ENCODE measurements at places on chromosomes 2 and 18.

GRCh38 chr2:127790694-127791529 lies 20.1 kb downstream of the WDR33 start:
- DNase-seq = no peak

DNA sequence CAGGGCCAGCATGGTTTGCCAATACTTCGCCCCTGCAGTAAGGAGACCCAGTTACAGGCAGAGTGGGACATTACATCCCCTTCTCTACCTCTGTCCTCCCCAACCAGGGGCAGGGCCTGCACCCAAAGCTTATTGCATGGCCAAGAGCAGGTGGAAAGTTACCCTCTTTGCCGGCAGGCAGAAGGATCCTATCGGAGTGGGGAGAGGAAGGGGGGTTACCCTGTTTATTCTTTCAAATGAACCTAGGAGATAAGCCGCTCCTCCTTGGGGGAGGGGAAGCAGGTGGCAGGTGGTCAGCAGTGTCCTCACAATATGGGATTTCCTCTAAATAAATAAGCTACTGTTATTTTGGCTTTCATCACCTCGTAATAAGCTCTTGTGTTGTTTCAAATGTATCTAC lies 53.9 kb downstream of the SPATS2L start:
- no peak for DNase-seq

- no peak for DNase-seq
Observed at GRCh38 chr2:98658816-98659490, 50.6 kb downstream of the UNC50 start.

GRCh38 chr18:62715759-62716615 lies 646 bp downstream of the PHLPP1 start:
- DNase-seq = no peak

- no peak for DNase-seq
Observed at GRCh38 chr2:30516166-30516565, 69.1 kb downstream of the LCLAT1 start.

- no peak for DNase-seq
Observed at GRCh38 chr2:85066874-85067351, 66.3 kb upstream of the TCF7L1 start.

DNA sequence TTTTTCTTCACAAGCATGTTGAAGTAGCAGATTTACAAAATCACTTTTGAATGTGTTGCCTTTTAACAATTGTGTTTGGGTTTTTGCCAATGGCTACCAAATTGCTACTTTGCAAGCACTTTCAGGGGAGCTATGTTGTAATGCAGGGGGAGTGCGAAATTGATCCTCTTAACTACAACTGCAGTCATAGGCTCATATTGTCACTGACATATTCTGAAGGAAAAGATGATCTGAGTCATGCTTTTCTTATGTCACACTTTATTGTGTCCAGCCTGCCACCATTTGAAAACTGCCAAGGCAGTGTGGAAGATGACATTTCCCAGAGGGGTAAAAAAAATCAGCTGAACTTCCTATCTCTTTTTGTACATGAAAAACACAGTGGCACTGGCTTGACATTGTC lies 74.9 kb downstream of the GPD2 start:
- no peak for DNase-seq

DNA sequence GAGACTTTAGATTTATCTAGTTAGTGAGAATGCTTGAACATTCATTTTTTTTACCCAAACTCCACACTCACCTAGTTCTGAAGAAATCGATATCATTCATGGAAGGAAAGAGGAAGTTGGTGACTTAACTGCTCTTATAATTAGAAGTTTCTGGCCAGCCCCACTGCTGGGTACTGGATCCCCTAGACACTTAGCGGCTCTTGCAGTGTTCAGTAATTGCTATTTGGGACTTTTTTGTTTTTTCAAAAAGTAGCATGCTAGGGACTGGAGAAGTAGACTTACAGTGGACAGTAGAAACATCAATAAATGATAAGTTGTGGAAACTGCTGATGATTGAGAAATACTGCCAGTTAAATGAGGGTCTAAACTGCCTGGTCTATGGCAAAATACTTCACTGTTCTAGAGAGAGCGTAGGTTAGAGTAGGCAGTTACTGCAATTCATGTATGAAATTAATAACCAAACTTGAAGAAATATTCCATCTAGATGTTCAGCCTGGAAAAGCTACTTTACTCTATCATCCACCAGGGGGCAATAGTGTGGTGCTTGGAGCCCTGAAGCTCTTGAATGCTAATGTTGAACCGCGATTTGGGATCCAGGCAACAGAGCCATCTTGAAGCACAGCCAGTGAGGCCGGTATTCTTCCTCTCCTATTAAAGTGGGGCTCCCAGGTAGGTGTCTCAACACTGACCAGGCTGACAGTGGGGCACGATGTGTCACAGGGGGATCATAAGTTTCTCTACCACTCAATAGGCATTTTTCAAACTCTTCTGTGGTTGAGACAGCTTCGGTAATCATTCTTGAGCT lies 146.1 kb upstream of the SESTD1 start:
- no peak for DNase-seq

DNA sequence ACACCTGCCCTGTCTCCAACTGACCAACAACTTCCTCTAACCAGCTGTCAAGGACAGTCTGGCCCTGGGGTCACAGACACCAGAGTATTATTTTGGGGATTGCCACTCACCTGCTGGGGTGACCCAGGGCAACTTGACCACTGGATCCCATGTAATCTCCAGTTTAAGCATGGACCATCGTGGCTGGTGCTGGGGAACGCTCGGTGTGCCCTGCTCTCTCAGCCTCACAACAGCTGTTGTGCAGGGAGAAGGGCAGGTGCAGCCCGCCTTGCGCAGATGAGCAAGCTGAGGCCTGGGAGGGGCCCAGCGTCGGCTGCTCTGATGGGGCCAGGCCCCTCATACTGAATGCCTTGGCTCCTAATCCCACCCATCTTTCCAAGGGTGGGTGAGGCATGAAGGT lies 21.0 kb upstream of the INHBB start:
- no peak for DNase-seq

DNA sequence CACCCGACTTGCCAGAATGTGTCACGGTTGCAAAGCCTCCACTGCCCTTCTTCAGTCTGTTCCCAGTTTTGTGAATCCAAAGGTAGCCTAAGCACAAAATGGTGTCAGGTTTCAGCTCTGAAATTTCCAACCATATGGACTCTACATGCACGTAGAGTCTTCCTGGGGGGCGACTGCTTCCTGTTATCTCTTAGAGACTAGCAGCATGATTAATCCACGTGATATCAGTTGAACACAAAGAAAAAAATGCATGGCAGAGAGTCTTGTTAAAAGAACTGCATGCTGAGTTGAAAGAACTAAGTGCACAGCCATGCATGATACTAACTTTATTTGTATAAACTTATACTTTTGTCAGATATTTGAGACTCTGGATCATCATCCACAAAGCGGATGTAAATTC lies 404.4 kb downstream of the SOCS6 start:
- no peak for DNase-seq

GRCh38 chr2:162824304-162824703 lies 14.3 kb downstream of the KCNH7 start:
- no peak for DNase-seq

GRCh38 chr2:221347471-221347870 lies 224.6 kb downstream of the EPHA4 start:
- no peak for DNase-seq

- no peak for DNase-seq
Observed at GRCh38 chr2:172813314-172813888, 77.8 kb downstream of the RAPGEF4 start.

DNA sequence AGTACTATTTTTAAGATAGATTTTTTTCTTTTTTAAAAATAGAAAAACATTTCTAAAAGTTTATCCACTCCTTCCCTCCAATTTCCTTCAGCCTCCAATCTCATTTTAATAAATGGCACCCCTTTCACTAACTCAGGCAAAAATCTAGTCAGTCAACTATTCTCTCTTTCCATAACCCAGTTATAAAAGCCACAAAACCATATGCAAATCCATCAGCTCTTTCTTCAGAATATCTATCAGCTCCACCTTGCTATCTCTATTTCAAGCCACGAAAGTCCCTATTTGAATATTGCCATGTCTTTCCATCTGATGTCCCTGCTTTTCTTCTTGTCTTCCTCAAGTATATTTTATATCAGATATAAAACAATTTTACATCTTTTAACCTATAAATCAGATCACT lies 397.1 kb downstream of the ERBB4 start:
- no peak for DNase-seq

DNA sequence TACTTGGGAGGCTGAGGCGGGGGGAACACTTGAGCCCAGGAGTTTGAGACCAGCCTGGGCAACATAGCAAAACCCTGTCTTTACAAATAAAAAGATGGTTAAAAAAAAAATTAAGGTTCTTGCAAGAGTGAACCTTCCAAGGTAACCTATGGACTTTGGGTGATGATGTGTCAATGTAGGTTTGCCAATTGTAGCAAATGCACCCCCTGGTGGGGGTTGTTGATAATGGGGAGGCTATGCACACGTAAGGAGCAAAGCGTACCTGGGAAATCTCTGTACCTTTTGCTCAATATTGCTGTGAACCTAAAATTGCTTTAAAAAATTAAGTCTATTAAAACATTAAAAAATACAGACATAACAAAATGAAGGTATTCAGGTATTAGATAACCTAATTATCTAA lies 70.4 kb downstream of the CWC22 start:
- no peak for DNase-seq

GRCh38 chr2:200847269-200847668 lies 17.2 kb downstream of the CLK1 start:
- no peak for DNase-seq

DNA sequence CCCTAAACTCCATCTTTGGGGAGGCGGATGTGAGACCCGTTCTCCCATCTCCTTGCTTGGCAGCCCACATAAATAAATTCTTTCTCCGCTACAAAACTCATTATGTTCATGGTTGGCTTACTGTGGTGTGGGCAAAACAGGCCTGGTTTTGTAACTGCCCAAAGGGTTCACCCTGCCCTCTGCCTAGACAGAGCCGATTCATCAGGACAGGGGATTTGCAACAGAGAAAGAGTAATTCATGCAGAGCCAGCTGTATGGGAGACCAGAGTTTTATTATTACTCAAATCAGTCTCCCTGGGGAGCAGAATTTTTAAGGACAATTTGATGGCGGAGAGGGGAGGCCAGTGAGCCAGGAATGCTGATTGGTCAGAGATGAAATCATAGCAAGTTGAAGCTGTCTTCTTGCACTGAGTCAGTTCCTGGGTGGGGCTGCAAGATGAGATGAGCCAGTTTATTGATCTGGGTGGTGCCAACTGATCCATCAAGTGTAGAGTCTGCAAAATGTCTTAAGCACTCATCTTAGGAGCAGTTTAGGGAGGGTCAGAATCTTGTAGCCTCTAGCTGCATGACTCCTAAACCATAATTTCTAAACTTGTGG lies 8.4 kb upstream of the RNF125 start:
- no peak for DNase-seq

GRCh38 chr2:43210467-43211303 lies 15.7 kb downstream of the ZFP36L2 start:
- no peak for DNase-seq

DNA sequence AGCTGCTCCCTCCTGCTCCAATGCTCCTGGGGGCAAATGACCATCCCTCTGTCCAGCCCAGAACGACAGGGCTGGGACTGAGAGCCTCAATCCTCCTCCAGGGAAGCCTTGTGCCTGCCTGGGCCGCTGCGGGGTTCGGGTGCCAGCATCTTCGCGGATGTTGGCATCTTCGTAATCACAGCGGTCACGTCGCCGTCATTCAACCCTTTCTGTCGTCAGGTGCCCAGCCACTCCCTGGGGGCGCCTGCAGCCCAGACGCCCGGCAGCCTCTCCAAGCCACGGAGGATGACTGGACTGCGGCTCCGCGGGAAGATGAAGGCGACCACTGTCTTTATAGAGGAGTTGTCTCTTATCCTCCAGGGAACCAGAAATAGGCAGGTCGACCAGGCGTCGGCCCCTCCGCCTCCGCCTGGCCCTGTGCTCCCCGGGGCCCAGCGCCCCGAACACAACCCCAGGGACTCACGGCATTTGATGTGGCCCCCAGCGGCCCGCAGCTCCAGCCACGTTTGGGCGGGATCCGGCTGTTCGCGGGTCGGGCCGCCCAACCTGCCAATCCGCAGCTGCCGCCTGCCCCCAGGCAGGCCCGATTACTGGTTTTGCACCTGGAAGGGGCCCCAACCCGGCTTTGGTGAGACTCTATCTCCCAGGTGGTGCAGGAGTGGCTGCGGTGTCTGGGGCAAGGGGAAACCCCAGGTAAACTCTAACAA lies 113.9 kb downstream of the THNSL2 start:
- no peak for DNase-seq

DNA sequence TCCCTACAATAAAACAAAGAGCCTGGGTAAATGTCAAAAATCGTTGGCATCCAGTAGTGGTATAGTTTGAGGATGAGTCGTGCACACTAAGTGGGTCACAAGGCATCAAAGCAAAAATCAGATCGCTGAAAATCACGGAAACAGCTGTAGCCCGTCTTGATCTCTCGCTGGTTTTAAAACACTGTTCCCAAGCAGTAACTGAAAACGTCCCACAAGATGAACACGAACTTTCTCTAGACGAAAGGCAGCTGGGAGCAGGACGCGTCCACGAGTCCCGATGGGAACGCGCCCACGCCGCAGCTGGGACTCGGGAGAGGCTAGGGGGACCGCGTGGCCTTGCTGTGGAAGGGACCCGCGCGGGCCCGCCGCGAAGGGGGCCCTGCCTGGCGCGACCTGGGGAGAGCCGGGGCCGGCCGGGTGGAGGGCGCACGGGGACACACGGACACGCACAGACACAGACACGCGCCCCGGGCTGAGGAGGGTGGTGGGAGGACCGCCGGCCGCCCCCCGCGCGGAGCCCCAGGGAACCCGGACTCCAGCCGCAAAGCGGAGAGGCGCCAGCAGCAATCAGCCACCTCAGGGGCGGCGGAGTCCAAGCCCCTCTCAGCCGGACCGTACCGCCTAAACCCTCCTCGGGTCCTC lies 651 bp downstream of the STK17B start:
- no peak for DNase-seq

DNA sequence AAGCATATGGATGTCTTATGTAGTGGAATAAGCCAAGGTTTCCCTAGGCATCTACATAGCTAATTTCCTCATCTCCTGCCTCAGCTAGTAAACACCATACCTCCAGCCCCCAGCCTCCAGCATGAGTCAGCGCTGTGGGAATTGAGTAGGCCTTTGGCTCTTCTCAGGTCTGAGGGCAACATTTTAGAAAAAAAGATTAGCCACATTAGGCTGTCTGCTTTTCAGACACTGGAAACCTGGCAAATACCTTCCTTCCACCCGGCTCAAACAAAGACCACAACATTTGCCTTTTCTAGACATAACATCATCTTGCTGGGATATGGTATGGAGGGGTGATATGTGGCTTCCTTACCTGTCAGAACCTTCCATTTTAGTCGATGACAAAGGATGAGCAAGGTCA lies 6.1 kb upstream of the CCDC195 start:
- DNase-seq = no peak

DNA sequence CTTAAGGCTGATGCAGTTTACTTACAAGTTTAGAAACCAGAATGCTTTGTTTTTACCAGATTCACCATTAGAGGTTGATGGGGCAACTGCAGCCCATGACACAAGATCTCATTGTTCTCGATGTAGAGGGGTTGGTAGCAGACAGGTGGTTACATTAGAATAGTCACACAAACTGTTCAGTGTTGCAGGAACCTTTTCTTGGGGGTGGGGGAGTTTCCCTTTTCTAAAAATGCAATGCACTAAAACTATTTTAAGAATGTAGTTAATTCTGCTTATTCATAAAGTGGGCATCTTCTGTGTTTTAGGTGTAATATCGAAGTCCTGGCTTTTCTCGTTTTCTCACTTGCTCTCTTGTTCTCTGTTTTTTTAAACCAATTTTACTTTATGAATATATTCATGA lies 99.4 kb upstream of the IL1R2 start:
- DNase-seq = no peak

All from stimulated activated CD8-positive, alpha-beta memory T cell treated with anti-CD3 and anti-CD28 coated beads, Interleukin-7, amount 100 ng/mL, for 1 hour (primary cell).